CD4-positive, alpha-beta T cell treated with Interleukin-6 for 4 hours (primary cell): ENCODE measurements at places on chromosomes 3 and 15.

DNA sequence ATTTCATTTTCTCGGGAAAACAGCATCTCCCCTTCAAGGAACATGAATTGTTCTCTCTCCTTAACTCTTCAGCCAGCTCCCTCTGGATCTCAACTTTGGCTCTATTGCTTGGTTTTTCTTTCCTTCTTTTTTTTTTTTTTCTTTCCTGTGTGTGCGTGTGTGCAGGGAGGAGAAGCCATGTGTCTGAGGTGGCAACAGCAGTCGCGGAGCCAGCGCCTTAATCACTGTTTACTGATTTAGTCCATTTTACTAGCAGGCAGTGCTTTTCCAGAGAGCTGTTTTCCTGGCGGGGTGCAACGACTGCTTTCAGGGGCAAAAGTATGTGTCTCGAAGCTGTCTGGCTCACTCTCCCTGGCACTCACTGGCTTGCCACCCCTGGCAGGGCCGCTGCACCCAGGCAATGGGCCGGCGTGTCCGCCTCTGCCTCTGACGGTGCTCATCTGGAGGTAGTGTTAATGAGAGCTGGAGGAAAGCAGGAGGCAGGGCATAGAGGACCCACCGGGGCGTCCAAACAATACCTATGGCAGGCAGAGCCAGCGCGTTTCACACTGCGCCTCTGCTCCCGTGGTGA lies 835.4 kb upstream of the NR2F2 start:
- DNase-seq, result no peak

GRCh38 chr3:141412936-141413354 lies 44.6 kb downstream of the ZBTB38 start:
- DNase-seq, result peak; percentile 19

DNA sequence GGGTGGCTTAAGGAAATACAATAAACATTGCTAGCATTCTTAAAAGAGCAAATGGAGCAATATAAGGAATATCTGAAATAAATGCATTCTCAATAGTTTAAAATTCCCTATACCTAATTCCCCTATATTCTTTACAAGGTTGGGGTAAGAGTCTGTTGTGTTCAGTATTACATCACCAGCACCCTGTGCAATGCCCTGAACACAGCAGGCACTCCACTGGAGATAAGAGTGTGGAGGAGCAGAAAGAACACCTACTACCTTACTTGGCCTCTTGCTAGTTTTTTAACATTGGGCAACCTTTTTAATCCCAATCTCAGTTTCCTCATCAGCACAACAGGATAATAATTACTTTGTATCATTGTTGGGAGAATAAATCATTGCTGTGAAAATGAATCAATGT lies 140.2 kb upstream of the PLXND1 start:
- DNase-seq, result no peak

DNA sequence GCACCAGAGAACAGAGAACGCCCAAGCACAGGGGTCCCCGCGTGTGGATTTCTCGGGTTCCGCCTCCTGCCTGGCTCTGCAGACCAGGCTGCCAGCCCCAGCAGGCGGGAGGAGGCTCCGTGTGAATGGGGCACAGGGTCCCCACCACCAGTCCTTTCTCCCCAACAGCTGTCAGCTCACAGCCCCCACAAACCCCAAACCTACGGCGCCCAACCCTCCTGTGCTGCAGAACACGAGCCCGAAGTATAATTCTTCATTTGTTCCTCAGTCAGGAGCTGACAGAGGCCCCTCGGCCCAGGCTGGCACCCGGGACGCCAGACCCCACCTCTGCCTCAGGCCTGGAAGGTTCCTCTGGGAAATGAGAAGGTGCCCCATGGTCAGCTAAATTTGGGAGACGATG lies 78.0 kb downstream of the TBC1D2B start:
- DNase-seq, result no peak

GRCh38 chr3:155643581-155644165 lies 101.2 kb downstream of the PLCH1 start:
- no peak for DNase-seq
